GM03348 (cell line): ENCODE measurements at places on chromosomes 5 and 9.

DNA sequence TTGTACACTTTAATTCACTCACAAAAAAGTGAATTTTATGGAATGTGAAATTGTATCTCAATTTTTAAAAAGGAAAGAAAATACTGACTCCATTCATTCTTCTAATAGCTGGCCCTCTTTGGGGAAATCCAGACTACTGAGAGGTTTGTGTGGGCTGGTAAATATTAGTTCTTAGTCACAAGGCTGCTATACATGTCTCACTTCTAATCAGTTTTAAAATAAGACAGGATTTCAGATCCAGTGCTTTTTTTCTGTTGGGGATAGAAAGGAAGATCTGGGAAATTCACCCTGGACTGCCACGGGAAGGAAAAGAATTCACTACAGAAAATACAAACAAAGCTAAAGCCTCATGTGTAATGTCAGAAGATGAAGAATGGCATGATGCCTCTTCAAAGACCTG lies 32.7 kb upstream of the ADAMTSL1 start:
- DNase-seq, result peak; percentile 37

- DNase-seq, result no peak
Observed at GRCh38 chr9:107390279-107390678, 99.3 kb downstream of the KLF4 start.

DNA sequence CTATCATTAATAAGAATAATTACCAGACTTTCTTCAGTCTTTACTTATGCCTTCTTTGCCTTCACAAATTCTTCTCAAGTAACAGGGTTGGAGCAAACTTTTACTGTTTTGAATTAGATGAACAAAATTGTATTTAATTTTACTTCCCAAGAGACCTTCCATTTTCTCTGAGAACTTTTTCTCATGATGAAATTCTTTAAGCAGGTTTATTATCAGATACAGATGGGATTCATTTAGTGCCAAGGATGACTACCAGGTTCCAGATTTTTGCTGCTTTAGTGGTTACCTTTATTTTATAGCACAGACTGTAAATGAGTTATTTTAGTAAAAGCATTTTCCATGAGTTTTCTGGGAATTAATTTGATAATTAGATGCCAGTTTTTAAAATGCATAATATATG lies 125.1 kb downstream of the GDNF start:
- no peak for DNase-seq

DNA sequence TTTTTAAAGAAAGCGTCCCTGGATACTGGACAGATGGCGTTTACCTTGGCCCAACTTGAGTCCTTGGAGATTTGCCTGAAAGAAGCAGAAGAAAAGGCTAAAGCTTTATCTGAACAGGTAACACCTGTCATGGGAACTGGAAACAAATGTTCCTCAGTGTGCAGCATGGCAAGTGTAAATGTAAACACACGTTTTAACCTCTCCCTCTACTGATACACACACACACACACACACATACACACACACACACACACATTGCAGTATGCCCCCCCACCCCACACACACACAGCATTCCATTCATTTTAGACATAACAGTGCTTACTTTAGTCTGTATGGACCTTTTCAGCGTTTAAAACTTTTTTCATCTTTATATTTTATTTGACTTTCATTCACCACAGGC lies 51.1 kb downstream of the CCDC192 start:
- peak; percentile 31 for DNase-seq

DNA sequence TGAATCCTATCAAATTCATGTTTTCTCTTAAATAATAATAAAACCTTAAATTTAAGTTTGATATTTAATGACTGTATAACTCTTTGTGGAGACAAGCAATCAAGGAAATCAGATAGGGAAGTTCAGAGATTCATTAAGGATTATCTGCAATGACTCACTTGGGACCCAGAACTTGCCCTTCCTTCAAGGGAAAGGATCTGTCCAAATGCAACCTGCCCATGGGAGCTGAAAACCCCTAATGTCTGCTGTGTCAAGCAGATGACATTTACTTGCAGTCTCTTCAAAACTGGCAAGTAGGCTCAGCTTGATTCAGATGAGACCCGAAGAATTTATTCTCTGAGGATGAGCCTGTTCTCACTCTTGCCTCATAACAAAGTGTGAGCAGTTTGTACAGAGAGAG lies 1577.6 kb downstream of the EFNA5 start:
- no peak for DNase-seq

- DNase-seq, result peak; percentile 46
Observed at GRCh38 chr9:128099231-128099931, 28.1 kb downstream of the PTGES2 start.

GRCh38 chr5:96141749-96142148 lies 180.1 kb upstream of the ELL2 start:
- DNase-seq, result peak; percentile 14

- no peak for DNase-seq
Observed at GRCh38 chr5:120016717-120017382, 387.5 kb downstream of the FAM170A start.

GRCh38 chr9:22216730-22217172 lies 207.6 kb upstream of the CDKN2B start:
- DNase-seq, result no peak

- peak; percentile 81 for DNase-seq
Observed at GRCh38 chr9:135602789-135603481, 36.4 kb downstream of the GLT6D1 start.

DNA sequence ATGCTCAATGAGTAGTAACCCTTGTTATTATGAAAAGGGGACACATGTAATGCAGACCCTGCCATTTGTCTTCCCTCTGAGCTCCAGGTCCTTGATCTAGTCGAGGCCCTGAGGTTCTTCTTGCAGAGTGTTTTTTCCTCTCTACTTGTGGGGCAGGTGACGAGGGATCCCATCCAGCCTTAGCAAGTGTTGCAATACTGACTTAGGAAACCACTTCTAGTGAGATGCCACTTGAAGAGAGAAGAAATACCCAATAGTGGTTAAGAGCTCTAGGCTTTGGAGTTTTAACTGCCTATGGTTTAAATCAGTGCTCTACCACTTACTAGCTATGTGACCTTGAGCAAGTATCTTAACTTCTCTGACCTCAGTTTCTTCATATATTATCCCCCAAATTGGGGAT lies 10.2 kb downstream of the PPARGC1B start:
- DNase-seq, result no peak

DNA sequence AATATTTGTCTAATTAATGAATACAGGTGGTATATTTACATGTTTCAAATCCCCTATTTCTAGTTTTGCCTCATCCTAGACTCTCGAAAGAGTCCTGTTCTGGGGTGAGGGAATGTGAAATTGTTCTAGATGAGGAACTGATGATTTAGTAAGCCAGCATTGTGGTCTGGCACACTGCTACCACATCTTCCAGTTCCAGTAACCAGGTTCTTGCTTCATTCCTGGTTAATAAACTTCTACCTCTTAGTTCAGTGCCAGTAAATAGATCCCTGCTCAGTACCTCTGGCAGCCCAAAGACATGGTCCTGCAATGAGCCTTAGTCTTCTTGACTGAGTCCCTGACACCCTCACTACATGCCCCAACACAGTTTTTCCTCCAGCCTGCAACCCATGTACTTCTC lies 207.7 kb downstream of the SREK1 start:
- DNase-seq, result no peak

- DNase-seq, result peak; percentile 84
Observed at GRCh38 chr5:159849437-159850083, 66.7 kb upstream of the ADRA1B start.

DNA sequence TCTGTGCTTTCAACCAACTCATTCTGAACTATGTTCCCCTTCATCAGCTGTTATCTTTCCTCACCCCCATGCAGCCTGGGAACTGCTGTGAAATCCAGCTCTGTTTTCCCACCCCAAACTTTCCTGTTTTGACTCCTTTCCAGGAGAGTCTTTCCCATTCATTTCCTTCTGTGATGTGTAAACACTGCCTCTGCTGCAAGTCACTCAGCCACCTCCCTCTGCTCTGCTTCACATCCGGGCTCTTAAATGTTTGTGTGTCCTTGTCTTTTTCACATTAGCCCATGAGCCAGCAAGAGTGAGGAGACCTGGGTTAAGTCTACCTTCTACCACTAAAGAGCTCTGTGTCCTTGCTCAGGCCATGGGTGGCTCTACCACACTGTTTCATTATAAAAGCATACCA lies 137.5 kb downstream of the ICE1 start:
- no peak for DNase-seq

GRCh38 chr9:98993570-98993945 lies 49.9 kb downstream of the COL15A1 start:
- DNase-seq, result no peak

DNA sequence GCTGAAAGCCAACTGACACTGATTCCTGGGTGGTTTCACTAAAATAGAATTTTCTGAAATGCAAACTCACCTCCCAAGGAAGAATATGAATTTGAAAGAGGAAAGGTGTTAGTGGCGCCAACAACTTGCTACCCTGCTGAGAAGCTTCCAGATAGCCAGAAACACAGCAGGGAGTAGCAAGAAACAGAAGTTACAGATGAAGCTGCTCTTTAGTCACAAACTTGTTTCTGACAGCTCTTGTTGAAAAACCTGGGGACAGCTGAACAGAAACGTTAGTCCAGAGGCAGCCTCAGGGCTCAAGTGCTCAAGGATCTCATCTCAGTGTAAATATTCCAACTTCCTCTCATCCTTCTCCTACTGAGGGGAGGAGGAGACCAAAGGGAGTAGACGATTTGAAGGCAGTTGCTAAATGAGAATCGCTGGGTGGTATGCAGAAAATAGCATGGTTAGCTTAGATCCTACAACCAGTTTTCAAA lies 184.1 kb downstream of the PDE4D start:
- no peak for DNase-seq

GRCh38 chr5:117652036-117652957 lies 1077.7 kb upstream of the SEMA6A start:
- DNase-seq, result no peak
